ENCODE measurements at places on chromosomes 5 and 9.

DNA sequence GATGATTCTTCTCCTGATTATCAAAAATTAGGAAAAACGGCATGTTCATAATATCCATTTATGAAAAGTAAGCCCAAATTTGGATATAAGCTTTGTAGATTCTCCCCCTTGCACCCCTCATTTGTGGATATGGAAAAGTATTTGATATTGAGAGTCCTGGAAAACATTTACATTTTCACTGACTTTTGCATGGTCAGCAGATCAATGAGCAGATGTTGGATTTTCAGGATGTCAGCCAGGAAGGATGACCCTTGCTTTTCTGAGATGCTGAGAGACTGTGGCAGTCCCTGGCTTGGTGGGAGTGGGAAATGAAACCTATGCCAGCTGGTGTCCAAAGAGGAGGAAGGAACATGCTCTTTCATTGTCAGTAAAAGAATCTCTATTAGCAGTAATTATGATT, 410.8 kb downstream of the DMAC1 start:
- DNase-seq, result no peak

DNA sequence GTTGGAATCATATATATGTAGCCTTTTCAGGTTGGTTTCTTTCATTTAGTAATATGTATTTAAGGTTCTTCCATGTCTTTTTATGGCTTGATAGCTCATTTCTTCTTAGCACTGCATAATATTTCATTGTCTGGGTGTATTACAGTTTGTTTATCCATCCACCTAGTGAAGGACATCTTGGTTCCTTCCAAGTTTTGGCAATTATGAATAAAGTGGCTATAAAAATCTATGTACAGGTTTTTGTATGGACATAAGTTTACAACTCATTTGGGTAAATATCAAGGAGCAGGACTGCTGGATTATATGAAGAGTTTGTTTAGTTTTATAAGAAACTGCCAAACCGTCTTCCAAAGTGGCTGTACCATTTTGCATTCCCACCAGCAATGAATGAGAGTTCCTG, 11.7 kb downstream of the PPP6C start:
- DNase-seq, result no peak

DNA sequence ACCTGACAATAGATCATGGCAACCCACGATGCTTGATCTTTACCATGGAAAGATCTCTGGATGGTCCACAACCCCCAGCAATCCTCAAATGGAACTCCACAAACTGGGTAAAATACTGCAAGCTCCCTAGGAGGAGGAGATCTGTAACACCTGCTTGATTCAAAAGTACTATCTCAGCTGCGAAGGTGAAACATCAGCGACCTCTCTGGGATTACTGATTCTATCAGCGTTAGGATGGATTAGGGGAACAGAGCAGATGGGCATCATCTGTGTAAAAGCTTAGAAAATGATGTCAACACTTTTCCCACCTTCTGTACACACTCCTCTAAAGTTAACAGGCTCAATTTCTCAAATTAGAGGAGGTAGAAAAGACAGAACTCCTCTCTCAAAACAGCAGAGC, 31.5 kb upstream of the TRPC7 start:
- no peak for DNase-seq

GRCh38 chr5:43033841-43034590, 6.1 kb downstream of the ANXA2R start:
- DNase-seq, result no peak

- no peak for DNase-seq
These were observed 453.5 kb downstream of the RAB3C start for GRCh38 chr5:59036274-59036961.

- DNase-seq, result no peak
These were observed 26.9 kb upstream of the SH3PXD2B start for GRCh38 chr5:172481011-172481800.

- peak; percentile 19 for DNase-seq
These were observed 12.9 kb downstream of the ITGA1 start for GRCh38 chr5:52800394-52801213.

DNA sequence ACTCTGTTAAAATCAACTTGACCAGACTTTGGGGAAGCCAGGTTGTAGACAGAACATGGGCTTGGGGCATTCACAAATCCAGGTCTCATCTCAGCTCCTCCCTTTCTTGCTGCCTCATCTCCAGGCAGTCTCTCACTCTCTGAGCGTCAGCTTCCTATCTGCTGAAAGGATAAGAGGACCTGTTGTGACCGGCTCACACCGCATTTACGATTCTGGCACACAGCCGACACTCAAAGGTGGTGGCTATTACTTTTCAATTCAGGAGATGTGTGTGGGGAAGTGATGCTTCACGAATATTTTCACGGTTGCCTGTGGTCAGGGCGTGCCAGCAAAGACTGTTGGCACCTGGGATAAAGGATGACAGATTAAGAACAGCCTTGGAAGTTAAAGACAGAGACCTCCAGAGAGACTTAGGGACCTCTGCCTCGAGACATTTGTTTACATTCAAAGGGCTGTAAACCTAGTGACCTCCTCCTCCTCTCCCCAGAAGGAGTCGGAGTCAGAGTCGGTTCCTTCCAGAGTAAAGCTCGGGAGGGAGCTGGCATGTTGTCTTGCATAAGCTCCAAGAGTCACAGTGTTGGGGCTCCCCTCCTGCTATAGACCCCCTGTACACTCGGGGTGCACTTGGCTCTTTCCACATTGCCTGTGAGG, 83.2 kb downstream of the AK8 start:
- DNase-seq, result no peak

- no peak for DNase-seq
These were observed 4.8 kb downstream of the PSIP1 start for GRCh38 chr9:15505921-15506320.

DNA sequence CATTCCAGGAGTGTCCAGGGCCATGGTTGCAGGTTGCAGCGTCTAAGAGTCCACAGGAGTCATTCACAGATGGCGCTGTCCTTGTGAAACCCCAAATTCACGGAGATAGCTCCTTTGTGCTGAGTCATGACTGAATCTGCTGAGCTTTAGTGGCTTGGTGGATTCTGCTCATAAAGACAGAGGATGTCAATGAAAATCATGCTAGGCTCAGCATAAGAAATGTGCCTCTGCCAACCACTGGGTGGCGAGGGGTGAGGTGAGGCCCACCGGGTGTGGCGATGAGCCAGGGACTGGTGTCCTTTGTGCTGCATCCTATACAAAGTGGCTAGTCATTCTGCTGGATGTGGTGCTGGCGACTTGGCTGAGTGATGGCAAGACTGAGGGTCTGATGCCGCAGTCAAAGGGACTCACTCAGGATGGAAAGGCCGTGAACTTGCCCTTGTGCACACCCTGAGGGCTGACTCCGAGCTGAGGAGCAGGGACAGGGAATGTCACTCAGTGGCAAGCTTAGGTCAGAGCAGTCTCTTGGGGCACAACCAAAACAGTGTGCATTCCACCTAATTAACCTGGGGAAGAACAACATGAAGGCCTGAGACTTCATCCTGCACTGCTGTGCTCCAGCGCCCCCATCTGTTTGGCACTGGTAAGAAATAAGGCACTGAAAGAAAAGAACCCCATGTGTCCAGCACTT, 71.5 kb downstream of the DAP start:
- no peak for DNase-seq

GRCh38 chr5:96720408-96720807, 58.2 kb downstream of the CAST start:
- no peak for DNase-seq
